ENCODE measurements at places on chromosomes 7 and 10. TPM values are rescaled to one million over a fixed set of nuclear protein-coding genes. Genes with fewer than 3 reads are reported as not detected.

The UNC5B gene
- 91.5 TPM for total RNA-seq

The TBC1D12 gene
- total RNA-seq, result 8.9 TPM

The CALD1 gene
- total RNA-seq, result 194 TPM

The ASB10 gene
- total RNA-seq, result not detected

The FLNC gene
- total RNA-seq, result 176 TPM

The HOXA4 gene
- 55.9 TPM for total RNA-seq

The ATXN7L1 gene
- total RNA-seq, result 18.7 TPM

The GDF10 gene
- 1.8 TPM for total RNA-seq

The AKR1C1 gene
- total RNA-seq, result 4.2 TPM

The GBX1 gene
- total RNA-seq, result 0.20 TPM

The SAMD9 gene
- 4.4 TPM for total RNA-seq

The CPED1 gene
- 26.4 TPM for total RNA-seq

The TAS2R5 gene
- total RNA-seq, result 5.9 TPM

The PNLIPRP2 gene
- not detected for total RNA-seq

The CHN2 gene
- 8.0 TPM for total RNA-seq

The NME8 gene
- 0.86 TPM for total RNA-seq

The ZNF394 gene
- total RNA-seq, result 30.1 TPM

The ZNF425 gene
- total RNA-seq, result 7.3 TPM

The ZNF239 gene
- total RNA-seq, result 9.5 TPM

The LRRC18 gene
- not detected for total RNA-seq

The IL15RA gene
- not detected for total RNA-seq

The URGCP gene
- 38.8 TPM for total RNA-seq

The ITIH2 gene
- not detected for total RNA-seq

The KIFBP gene
- total RNA-seq, result 21.4 TPM

The CLCN1 gene
- total RNA-seq, result 0.11 TPM

The ADCK2 gene
- 24.9 TPM for total RNA-seq
